Urinary bladder (tissue), 4 donors: ENCODE measurements at places on chromosomes 5 and 9. TPM values are rescaled to one million over a fixed set of nuclear protein-coding genes. Genes with fewer than 3 reads are reported as not detected.

The SLC36A3 gene
- polyA plus RNA-seq = not detected

The CKMT2 gene
- 8.4 TPM for polyA plus RNA-seq

The PCDH12 gene
- polyA plus RNA-seq = 2.5 TPM

The OR2V2 gene
- polyA plus RNA-seq = not detected

The SEMA4D gene
- 9.1 TPM for polyA plus RNA-seq

The GABRB2 gene
- 0.19 TPM for polyA plus RNA-seq

The CXCL14 gene
- 107 TPM for polyA plus RNA-seq

The TSSK1B gene
- polyA plus RNA-seq = not detected
